ENCODE measurements at places on chromosomes 13 and 19.

- DNase-seq, result no peak
Observed at GRCh38 chr13:35817642-35818607, 313.3 kb downstream of the DCLK1 start.

DNA sequence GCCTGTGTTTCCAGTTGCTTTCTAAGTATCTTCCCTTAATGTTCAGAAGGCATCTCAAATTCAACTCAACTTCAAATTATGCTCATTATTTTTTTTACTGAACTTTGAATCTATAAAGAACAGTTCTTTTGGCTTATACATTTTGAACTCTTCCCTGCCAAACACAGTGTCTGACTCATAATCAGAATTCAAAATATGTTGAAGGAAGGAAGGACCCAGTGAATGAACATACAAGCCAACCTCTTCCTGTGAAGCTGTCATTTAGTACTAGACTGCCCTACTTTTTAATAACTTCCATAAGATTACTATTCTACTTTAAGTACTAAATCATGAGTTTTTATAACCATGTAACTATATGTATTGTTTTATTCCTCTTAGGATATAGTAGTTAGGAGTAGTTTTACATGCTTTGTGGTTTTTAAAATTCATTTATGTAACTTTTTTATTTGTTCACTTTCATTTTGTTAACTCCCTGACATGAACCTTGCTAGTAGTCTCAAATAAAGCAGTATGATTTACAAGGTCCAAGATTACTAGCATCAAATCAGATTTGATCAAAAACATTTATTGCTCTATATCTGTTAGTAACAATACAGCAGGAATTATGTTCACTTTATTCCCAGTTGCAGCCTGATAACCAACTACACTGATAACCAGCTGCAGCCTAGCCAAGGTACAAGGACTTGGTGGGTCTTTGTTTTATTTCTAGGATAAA, 6.4 kb downstream of the NUDT15 start:
- no peak for DNase-seq

DNA sequence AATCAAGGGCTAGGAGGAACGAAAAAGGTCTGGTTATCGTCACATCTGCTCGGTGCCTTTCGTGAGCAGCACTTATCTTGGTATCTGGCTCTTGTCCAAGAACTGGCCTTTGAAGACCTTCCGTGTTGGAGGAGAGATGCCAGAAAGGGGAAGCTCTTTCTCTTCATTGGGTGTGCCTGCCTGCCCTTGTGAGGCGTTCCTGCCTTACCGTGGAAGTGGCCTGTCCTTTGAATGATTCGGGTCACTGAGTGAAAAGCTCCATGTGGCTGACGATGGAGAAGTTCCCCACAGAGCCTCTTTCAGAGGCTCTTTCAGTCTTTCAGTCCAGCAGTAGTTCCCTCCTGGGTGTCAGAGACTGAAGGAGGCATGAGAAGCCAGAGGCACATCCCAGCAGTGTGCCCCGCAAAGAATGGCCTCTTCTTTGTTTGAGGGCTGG, 121.5 kb upstream of the SLC10A2 start:
- DNase-seq, result no peak

- no peak for DNase-seq
Observed at GRCh38 chr19:10471909-10472308, 31.2 kb downstream of the KEAP1 start.

GRCh38 chr13:58165617-58166016, 534.1 kb downstream of the PCDH17 start:
- no peak for DNase-seq

DNA sequence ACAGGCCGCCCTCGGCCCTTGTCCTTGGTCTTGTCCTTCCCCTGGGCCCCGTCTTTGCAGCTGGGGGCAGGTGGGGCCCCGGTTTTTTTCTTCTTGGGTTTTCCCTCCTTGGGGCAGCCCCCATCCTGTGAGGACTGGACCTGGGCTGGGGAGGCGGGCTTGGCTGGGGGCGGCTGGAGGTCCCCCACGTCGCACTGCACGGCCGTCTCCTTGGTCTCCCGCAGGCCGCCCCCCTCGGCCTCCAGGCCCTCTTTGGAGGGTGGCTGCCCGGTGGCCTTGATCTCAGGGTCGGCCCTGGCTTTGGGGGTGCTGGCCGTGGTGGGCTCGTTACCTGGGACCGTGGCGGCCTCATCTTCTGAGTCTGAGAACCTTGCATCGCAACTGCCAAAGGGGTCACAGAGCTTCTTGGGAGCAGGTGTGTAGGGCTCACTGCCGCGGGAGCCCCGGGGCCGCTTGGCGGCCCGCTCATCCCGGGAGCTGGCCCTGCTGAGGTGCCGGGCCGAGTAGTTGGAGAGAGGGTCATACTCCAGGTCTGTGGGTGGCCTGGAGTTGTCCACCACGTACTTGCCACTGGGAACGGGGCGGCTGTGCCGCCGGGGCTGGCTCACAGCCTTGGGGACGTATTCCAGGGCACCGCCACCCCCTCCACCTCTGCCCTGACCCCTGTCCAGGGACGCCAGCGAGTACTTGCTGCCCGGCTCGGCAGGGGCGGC, 15.6 kb upstream of the ATP8B3 start:
- DNase-seq, result no peak

DNA sequence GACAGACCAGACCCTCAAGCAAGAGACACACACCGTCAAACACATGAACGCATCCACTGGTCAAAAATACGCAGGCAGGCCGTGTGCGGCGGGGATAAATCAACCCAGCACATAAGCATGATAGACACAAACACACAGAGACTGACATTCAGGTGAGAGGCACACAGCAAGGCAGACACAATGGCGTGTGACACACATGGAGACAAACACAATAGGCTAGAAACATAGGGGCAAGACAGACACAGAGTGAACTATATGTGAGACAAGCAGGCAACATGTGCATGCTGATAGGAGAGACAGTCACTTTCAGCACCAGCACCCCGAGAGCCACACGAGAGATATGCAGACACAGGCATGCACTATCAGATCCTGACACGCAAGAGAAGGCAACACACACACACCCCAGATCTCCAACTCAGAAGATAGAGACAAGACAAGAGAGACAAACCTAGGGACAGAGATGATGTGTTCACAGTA, 6.9 kb upstream of the JUNB start:
- no peak for DNase-seq

- no peak for DNase-seq
Observed at GRCh38 chr13:88979465-88980175, 1308.4 kb downstream of the SLITRK5 start.
